ENCODE measurements at places on chromosomes 3 and 15. TPM values are rescaled to one million over a fixed set of nuclear protein-coding genes. Genes with fewer than 3 reads are reported as not detected.

C3orf22 gene
- not detected for total RNA-seq

THSD4 gene
- total RNA-seq = 5.3 TPM

EIF4E3 gene
- total RNA-seq = 0.07 TPM

TIPARP gene
- total RNA-seq = 110 TPM

USP50 gene
- total RNA-seq = not detected

FGD5 gene
- total RNA-seq = 0.05 TPM

PLOD2 gene
- 240 TPM for total RNA-seq

KNG1 gene
- not detected for total RNA-seq

RNU5B-1 gene
- not detected for total RNA-seq

GOLGB1 gene
- 30.4 TPM for total RNA-seq

AP4E1 gene
- total RNA-seq = 13.9 TPM

CHRNA7 gene
- 2.0 TPM for total RNA-seq

ZNF654 gene
- 7.8 TPM for total RNA-seq

CD276 gene
- total RNA-seq = 92.9 TPM

CD80 gene
- total RNA-seq = not detected

CYP1A2 gene
- total RNA-seq = not detected

AP3B2 gene
- not detected for total RNA-seq

NMB gene
- total RNA-seq = 7.4 TPM

CCDC9B gene
- total RNA-seq = 9.4 TPM

FHIT gene
- total RNA-seq = not detected

ABCF3 gene
- 27.4 TPM for total RNA-seq

SLC51A gene
- total RNA-seq = not detected

SNTN gene
- total RNA-seq = not detected

IL20RB gene
- 2.4 TPM for total RNA-seq

CCR4 gene
- total RNA-seq = not detected

CAV3 gene
- not detected for total RNA-seq

ATP13A5 gene
- total RNA-seq = not detected

TICRR gene
- 6.6 TPM for total RNA-seq

RTP3 gene
- 0.20 TPM for total RNA-seq

LOXL1 gene
- 189 TPM for total RNA-seq

GOLGA6D gene
- total RNA-seq = not detected

IL17RB gene
- 0.25 TPM for total RNA-seq

UQCC5 gene
- total RNA-seq = 0.62 TPM

CASR gene
- not detected for total RNA-seq

GHSR gene
- not detected for total RNA-seq

GPR27 gene
- not detected for total RNA-seq

C3orf62 gene
- 4.7 TPM for total RNA-seq

RTP1 gene
- not detected for total RNA-seq

CXCR6 gene
- not detected for total RNA-seq

ITIH3 gene
- not detected for total RNA-seq

SCN5A gene
- total RNA-seq = 1.6 TPM

MYRIP gene
- not detected for total RNA-seq

SH2D7 gene
- not detected for total RNA-seq

SEC22C gene
- total RNA-seq = 57.7 TPM

KNSTRN gene
- 76.1 TPM for total RNA-seq

EIF4G1 gene
- 422 TPM for total RNA-seq

DLEC1 gene
- not detected for total RNA-seq

ITPKA gene
- 3.7 TPM for total RNA-seq

SOX14 gene
- not detected for total RNA-seq

TMEM40 gene
- total RNA-seq = 0.74 TPM

PCOLCE2 gene
- 26.5 TPM for total RNA-seq

B3GALNT1 gene
- total RNA-seq = 55.3 TPM

SLC2A2 gene
- 0.12 TPM for total RNA-seq

TYRO3 gene
- total RNA-seq = 5.3 TPM

PLD1 gene
- 7.6 TPM for total RNA-seq

EEFSEC gene
- total RNA-seq = 13.8 TPM

SLC6A11 gene
- total RNA-seq = not detected

MNS1 gene
- 5.6 TPM for total RNA-seq

BBX gene
- total RNA-seq = 81.8 TPM

GPR160 gene
- total RNA-seq = 3.4 TPM

Measured in M059J (cell line).